ENCODE measurements at places on chromosomes 5 and 9. TPM values are rescaled to one million over a fixed set of nuclear protein-coding genes. Genes with fewer than 3 reads are reported as not detected.

The PPP3R2 gene
- not detected for total RNA-seq

The PSAT1 gene
- total RNA-seq: 5.8 TPM

The SLC46A2 gene
- total RNA-seq: not detected

The PDLIM4 gene
- 17.0 TPM for total RNA-seq

The TDRD7 gene
- total RNA-seq: 20.1 TPM

DNA sequence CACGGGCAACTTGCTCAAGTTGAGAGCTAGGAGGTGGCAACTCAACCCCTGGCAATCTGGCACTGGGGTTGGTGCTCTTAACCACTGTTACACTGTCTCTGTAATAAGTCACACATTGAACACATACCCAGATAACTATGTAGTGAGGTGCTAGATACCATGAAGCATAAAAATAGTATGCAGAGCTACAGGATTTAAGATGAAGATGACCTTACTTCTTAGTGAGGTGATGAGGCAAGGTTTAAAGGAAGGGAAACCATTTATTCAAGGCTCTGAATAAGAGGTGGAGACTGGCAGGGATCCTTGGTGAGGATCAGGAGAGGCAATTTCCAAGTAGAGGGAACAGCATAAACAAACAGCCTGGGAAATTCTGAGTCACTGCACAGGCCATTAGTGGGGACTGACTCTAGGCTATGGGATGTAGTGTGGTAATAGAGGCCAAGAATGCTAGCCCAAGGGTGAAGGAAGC lies 67.6 kb upstream of the NR3C1 start:
- DNase-seq: no peak

DNA sequence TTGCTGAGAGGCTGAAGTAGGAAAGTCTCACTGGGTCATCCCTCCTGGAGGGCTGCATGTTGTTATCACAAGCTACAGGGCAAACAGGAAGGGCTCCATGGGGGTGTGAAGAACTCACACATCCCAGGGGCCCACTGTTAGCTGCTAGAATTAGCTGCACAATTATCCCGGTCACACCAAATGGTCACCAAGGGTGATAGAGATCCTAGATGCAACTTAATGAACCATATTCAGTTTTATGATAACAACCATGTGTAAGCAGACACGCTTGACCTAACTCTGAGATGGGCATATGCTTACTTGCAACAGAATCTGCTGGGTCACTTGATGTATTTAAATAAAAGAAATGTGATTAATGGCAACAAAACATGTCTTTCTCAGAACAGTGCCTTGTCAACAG lies 143.5 kb upstream of the C6 start:
- peak; percentile 35 for DNase-seq

DNA sequence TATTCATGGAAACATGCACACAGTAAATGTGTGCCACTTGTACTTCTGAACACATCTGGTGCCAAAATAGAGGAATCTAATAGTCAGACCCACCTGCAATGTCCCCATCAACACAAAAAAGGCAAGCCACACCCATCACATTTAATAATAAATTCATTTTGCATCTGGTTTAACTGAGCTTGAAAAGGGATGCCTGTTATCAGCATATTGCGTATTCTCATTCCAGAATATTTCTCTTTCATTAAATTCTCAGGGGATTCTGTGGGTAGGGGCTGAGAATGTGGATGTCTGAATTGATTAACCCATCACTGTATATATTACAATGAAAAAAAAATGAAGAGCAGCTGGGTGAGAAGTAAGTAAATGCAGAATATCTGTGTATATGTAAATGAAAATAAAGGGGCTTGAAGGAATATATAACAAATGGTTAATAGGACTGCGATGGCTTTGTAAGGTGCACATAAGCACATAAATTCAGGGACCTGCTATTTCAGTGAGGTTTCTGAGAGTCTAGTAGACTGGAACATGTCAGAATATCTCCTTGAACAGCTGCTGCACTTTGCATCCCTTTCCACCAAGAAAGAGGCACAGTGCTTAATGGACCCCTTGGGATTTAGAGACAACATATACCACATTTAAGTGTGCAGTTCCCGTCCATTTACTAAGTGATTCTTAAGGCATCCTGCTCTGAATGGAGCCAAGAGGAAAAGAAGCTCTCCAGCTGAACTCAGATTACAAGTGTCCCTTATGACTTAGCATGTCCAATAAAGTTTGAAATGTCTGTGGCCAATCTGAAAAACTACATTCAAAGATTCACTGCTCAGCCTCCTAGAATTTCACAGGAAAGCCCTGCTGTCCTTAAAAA lies 104.1 kb upstream of the NIPBL start:
- peak; percentile 47 for DNase-seq

- no peak for DNase-seq
These were observed 75.0 kb upstream of the HSPA9 start for GRCh38 chr5:138650196-138650595.

- peak; percentile 51 for DNase-seq
These were observed 559.6 kb upstream of the ACO1 start for GRCh38 chr9:31824860-31825259.

Measured in stomach (tissue), 19 donors.